ENCODE measurements at places on chromosomes 16 and 17.
A peak's percentile ranks its signal among the peaks of the same experiment; 100 is the strongest.

- no peak for DNase-seq
These were observed 159.4 kb upstream of the CHMP6 start for GRCh38 chr17:80832266-80832676.

GRCh38 chr17:2695961-2696760 lies 15.4 kb downstream of the CLUH start:
- peak; percentile 83 for DNase-seq

DNA sequence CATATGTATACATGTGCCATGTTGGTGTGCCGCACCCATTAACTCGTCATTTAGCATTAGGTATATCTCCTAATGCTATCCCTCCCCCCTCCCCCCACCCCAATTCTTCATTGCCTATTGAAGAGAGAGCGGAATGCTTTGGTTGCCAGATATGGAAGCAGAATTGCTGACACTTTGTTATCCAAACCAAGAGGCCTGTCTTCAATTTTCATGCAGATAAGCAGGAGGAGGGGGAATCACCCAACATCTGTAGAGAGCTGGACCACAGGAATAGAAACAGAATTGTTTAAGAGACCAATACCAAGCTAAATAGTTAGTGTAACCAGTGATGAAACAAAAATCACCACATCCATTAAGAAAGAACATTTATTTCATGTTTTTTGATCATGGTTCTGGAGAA lies 7.1 kb downstream of the ASPA start:
- DNase-seq, result no peak

GRCh38 chr17:64459284-64459747 lies 10.4 kb downstream of the MILR1 start:
- DNase-seq, result no peak

GRCh38 chr17:33370401-33370800 lies 77.3 kb upstream of the ASIC2 start:
- DNase-seq, result no peak

DNA sequence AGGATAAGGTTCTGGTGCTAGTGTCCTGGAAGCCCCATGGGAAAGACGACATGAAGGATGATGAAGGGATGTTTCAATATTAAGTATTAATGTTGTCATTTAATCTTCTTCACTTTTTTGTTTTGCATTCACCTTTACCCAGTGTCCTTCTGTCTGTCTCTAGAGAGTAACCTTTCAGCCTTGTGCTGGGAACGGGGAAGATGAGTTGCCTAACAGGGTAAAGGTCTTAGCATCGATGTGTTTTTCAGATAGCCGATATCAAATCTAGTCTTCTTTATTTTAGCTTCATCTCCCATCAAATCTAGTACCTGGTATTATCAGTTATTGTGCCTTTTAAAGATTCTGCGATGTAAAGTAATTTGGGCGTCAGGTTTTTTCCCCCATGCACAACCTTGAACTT lies 125.4 kb downstream of the BCAS3 start:
- no peak for DNase-seq

DNA sequence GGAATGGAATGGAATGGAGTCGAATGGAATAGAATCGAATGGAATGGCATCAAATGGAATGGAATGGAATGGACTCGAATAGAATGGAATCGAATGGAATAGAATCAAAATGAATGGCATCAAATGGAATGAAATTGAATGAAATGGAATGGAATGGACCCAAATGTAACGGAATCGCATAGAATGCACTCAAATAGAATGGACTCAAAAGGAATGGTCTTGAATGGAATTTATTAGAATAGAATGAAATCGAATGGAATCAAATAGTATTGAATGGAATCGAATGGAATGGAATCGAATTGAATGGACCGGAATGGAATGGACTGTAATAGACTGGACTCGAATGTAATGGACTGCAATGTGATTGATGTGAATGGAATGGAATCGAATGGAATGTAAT lies 501.4 kb upstream of the WSB1 start:
- DNase-seq, result no peak

DNA sequence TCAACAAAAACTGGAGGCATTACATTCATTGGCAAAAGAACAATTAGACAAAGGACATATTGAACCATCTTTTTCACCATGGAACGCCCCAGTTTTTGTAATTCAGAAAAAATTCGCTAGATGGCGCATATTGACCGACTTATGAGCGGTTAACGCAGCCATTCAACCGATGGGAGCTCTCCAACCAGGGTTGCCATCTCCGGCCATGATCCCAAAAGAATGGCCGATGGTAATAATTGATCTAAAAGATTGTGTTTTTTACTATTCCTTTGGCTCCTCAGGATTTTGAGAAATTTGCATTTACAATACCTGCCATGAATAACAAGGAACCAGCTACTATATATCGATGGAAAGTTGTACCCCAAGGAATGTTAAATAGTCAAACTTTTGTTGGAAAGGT lies 21.4 kb downstream of the ALOX15B start:
- DNase-seq, result no peak

- DNase-seq, result no peak
These were observed 27.0 kb upstream of the RASD1 start for GRCh38 chr17:17523001-17523730.

DNA sequence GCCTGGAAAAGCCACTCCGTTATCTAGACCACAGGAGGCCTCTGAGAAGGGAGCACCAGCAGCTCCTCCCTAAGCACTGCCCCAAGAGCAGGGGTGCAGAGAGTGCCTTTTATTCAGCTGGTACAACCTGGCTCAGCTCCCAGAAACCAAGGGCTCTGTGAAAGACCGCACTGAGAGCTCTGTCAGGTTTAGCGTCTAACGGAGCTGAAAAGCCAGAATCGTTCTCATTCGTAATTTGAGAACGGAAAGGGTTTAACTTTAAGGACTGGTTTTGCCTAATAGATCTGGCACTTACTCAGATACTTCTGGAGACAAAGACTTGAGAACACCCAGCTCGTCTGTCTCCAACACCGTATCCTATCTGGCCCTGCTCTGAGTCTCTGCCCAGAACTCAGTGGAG lies 13.5 kb downstream of the MPG start:
- DNase-seq, result no peak

DNA sequence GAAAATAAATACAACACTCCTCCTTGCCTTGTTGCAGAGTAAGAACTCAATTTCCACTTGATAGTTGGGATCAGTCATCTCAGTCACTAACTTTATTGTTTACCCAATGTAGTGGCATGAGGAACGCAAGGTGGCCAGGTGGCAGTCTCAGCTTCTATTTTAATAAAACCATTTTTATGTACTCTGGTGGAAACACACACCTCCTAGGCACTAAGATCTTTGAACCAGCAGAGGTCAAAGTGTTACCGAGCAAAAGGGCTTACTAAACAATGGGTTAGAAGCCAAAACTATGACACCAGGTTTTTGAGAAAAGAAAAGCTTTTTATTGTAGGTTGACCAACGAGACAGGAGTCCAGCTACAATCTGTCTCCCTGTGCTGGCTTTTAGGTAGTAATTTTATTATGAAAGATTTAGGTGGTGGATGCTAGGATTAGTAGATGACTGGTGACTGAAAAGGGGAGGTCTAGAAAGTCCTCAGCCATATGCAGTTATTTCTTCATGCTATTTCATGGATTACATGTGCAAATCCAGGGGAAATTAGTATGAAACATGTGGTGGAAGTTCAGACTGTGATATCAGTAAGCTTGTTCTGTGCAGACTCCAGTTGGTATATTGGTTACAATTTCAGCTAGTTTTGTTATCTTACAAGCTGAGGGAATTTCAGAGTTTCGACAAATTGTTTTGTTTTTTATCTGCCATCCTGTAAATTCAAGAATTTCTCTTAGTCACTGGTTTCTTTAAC lies 122.3 kb downstream of the PCTP start:
- DNase-seq, result no peak

GRCh38 chr17:1438593-1439083 lies 17.4 kb downstream of the CRK start:
- DNase-seq, result no peak

- no peak for DNase-seq
These were observed 33.9 kb upstream of the GSE1 start for GRCh38 chr16:85579191-85579590.

GRCh38 chr16:73031155-73031866 lies 16.6 kb downstream of the ZFHX3 start:
- DNase-seq, result no peak

DNA sequence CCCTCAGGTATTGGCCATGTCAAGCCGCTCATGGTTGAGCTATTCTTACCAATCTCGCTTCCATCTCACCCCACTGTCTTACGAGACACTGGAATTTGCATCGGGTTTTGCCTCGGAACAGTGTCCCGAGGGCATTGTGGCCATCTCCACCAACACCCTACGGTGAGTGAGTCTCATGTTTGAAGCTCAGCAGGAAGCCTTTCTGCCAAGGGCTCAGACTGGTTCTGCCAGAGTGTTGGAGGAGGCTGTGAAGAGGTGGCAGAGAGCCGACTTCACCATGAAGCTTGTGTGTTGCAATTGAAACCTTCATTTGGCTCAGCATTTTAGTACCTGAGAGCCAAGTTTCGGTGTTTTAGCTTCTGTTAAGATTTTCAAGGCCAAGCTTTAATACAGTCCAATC lies 38.0 kb downstream of the SF3B3 start:
- DNase-seq, result no peak

DNA sequence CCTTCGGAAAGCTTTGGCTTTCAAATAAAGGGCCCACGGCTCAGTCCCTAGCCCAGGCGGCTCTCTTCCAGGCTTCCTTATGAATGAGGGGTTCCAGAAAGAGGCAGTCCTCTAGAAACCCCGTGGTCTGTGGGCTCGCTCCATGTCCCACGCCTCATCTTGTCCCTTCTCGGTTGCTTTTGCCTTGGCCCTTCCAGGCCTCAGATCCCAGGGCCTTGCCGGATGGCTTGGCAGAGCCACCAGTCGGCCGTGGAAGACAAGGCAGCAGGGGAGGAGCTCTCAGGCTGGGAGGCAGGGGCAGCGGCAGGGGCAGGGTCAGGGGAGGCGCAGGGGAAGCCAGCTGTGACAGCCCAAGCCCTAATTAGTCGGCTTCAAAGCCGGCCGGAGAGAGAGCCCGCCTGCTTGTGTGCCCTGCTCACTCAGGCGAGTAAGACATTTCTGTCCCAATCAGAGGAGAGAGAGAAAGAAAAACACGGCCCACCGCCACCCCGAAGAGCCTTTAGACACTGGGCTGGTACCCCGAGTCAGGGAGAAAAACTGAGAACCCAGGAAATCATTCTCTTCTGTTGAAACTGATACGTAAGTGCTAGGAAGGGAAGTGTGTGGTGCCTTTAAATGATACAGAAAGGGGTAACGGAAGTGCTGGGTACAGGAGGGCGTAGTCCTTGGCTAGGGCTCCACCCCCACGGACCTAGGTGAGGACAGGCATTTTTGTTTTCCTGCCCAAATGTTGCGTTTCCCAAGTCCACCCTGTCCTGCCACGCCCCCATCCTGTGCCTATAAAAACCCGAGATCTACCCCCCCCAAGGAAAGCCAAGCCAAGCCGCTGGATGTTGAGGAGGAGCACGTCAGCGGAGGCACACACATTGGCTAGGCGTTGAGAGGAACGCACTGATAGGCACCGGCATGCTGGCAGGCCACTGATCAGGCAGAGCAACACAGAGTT lies 27.8 kb upstream of the MEIOC start:
- no peak for DNase-seq

GRCh38 chr16:18832006-18832405 lies 30.7 kb upstream of the ARL6IP1 start:
- DNase-seq, result no peak

DNA sequence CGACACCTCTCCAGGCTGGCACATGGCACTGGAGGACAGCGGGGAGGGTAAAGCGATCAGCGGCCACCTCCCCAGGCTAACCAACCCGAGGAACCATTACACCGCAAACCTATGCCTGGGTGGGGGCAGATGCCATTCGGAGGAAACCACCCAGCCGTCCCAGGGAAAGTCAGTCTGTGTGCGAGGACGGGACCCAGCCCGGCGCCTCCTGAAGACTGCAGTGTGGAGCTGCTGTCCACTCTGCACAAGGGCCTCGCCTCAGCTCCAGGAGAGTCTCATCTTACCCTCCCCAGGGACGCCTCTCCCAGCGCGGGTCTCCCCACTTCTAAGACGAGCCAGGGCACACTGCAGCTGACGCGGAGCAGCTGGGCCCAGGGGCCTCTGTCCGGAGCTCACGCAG lies 8.0 kb downstream of the SLC38A10 start:
- DNase-seq, result no peak

DNA sequence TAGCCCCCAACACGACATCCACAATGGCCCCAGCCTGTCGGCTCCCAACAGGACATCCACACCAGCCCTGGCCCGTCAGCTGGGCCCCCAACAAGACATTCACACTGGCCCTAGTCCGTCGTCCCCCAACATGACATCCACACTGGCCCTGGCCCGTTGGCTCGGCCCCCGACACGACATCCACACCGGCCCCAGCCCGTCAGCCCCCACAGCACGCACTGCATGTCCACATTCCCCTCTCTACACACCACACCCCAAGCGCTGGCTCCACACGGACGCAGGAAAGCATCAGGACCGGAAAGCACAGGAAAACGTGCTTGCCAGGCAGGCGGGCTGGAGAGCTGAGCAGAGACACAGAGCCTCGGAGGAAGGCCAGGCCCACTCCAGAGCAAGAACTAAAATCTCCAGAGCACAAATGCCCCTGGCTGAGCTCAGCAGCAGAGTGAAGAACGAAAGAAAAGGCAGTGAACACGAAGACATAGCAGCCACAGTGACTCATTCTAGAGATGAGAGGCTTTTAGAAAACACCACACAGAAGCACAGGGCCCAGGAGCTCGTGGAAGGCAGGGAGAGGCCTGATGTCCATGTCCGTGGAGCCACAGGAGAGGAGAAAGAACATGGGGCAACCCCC lies 50.6 kb downstream of the LMF1 start:
- DNase-seq, result no peak

GRCh38 chr16:71467810-71468209 lies 5.8 kb upstream of the ZNF23 start:
- no peak for DNase-seq

DNA sequence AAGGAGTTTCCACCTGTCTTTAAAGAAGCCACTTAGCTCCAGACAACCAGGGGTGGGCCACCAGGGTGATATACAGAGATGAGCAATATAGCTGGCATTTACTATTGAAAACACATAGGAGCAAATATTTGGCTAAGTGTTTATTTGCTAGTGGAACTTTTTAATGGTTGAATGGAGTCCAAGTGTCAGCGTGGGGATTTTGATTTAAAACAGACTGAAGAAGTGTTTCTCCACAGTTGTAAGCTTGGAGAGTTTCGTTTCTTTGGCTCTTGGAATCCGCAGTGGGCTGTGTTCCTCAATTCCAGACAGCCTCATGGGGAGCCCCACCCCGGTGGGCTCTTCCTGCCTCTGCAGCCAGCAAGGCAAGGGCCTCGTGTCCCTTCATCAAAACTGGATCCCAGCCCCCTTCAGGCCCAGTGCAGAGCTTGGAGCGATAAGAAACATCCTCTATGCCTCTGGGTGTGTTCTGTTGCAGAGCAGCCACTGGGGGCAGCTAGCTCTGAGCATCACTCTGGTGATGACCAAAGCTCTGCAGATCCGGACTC lies 36.1 kb downstream of the NOG start:
- no peak for DNase-seq

DNA sequence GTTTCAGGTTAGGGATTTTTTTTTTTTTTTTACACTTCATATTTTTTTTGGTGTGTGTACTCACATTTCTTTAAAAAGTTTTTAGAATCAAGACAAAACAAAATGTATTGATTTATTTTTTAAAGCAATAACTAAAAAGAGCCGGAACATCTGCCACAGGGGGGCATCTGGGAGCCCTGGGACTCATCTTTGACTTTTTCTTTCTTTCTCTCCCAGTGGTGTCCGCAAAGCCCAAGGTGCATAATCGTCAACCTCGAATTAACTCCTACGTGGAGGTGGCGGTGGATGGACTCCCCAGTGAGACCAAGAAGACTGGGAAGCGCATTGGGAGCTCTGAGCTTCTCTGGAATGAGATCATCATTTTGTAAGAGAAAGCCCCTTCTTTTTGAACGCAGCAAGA lies 36.3 kb downstream of the WWP2 start:
- DNase-seq, result no peak

Data from lower leg skin (tissue), 4 donors.